NCI-H510A treated with DMSO at 0.1 percent for 48 hours (cell line): ENCODE measurements at places on chromosomes 4 and X.

DNA sequence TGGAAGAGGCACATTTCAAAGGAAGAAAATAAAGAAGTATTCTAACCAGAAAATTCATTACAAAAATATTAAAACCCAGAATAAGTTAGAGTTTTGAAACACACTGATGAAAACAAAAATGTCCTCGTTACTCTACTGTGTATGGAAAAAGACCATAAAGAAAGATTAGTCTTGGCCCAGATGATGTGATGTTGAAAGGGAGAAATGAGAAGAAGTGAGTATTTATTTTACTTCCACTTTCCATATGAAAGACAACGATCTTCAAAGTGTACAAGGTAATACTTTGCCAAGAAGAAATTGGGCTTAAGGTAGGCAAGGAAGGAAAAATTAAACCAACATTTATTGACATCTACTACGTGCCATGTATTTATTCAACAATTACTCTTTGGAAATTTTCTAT, 48.6 kb upstream of the EMCN start:
- DNase-seq = no peak

DNA sequence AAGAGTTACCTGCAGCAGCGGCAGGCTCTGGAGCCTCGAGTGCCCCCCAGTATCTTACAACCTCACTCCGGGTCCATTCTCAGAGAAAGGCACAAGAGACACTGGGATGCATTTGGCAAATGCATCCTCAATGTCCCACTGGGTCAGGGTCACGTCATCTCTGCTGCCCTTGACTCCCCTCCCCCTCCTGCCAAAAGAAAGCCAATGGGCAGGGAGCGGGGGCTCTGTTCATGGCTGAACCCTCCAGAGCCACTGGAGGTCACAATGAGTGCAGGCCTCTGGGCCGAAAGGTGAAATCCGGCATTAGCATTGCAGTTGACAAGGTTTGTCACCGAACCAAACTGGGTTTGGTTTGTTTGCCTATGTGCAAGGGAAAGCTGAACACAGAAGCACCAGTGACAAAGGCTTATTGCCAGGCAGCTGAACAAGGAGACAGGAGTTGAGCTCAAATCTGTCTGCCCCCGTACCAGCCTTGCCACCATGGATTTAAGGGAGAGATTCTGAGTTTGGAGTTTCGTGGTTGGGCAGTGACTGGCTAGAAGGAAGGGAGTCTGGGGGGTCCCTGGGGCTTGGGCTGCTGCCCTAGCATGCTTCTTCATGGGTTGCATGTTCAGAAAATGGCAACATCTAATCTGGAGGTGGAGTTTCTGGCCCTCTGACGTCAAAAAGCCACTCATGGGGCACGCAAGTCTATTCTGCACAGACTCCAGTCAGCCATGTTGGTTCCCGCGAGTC, 64.3 kb downstream of the HTRA3 start:
- no peak for DNase-seq

DNA sequence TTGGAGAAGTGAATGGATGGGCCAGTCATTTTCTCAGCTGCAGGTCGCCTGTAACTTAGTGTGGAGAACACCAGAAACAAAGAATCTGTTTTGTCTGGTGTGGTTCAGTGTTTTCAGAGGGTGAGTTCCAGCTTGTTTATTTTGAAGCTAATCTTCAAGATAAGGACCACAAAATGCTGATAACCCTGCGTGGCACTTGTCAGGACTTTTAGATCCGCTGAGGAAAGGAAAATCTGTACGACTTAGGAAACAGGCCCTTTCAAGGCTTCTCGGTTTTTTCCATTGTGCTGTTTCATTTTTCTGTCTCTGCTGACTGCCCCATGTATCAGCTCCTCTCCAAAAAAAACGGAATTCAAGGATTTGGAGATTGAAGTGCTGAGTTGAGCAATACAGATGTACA, 8.7 kb upstream of the ANAPC4 start:
- DNase-seq = no peak

GRCh38 chr4:148065075-148065474, 333.2 kb downstream of the ARHGAP10 start:
- DNase-seq = no peak

GRCh38 chrX:40406330-40406859, 174.4 kb upstream of the ATP6AP2 start:
- DNase-seq = no peak

DNA sequence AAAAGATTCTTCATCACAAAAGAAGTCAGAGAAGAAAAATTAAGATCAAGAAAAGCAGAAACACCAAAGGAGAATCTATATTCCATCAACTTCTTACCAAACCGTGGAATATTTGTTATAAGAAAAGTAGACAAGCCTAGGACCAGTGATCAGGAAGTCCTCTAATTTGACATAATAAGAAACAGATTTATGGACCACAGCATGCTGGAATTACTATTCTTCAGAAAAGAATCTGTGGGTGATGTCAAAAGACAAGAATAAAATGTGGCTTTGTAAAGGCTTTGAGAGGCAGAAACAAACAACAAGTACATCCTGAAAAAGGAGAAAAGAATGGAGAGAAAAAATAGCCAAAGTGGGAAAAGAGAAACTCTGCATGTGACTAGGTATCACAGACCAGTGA, 123.3 kb downstream of the SLC10A7 start:
- DNase-seq = no peak

GRCh38 chr4:89009761-89010369, 47.1 kb downstream of the FAM13A start:
- no peak for DNase-seq

GRCh38 chr4:70728091-70728490, 6.3 kb downstream of the RUFY3 start:
- DNase-seq = no peak

DNA sequence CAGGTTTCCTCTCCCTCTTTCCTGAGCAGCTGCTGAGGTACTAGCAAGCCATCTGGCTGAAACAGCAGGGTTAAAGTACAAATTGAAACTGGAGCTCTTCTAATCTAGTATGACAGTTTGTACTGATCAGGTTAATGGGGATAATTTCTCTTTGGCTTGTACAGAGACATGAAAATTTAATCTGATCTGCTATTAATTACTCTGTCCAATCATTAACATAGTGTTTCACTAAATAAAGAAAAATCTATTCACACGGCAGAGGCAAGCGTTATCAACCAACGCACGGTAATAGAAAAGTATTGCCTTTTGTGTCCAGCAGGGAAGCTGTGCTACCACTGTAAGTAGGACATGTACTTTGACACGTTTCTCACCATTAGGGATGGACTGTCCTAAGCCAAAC, 71.1 kb downstream of the IGSF1 start:
- DNase-seq = no peak

GRCh38 chrX:30786374-30786773, 102.7 kb downstream of the TAB3 start:
- DNase-seq = no peak

DNA sequence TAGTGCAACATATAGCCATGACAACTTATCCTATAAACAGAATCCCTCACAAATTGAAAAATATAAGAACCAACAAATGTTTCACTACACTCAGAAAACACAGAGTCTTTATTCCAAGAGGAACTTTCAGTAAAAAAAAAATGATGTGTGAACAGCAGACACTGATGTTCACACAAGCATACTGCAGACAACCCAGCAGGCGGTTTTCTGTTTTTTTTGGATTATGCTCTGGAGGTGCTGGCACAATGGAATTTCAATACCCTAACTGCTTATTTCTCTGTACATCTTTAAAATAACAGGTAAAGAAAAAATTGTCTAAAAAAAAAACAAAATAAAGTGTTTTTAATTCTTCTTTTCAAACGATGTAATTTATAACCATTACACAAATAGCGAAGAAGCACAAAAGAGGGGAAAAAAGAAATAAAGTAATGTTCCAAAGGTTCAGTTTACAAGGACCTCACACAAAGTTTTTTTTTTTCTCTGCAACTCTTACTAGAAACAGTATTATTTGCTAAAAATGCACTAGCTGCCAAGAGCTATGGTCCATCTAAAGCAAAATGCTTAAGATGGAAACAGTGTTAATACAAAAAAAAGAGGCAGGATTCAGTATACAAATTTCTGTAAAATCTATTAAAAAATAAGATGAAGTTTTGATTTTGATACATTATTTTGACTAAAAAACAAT, 55.3 kb downstream of the ANAPC10 start:
- no peak for DNase-seq

DNA sequence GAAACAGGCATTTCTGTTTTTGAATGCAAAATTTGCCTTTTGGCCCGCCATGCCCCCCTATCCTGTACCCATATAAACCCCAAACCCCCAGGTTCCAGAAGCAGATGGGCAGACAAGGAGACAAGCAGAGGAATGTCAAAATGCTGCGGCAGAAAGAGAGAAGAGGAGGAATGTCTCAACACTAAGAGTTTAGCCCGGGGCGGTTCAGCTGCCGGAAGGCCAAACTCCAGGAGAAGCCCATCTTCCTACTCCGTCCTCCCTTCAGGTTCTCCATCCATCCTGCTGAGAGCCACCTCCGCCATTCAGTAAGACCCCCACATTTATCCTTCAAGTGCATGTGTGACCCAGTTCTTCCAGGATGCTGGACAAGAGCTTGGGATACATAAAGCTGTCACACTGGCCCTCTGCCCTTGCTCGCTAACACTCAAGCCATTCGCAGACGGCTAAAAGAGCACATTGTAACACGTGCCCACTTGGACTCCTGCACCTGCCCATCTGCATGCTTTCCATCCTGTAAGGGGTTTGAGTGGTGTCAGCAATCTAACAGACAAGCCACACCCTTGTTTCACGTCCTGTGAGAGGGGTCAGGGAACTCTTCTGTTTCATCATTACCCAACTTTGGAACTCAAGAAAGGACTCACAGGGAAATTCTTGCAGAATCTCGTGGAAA, 31.3 kb downstream of the TLR10 start:
- peak; percentile 43 for DNase-seq

DNA sequence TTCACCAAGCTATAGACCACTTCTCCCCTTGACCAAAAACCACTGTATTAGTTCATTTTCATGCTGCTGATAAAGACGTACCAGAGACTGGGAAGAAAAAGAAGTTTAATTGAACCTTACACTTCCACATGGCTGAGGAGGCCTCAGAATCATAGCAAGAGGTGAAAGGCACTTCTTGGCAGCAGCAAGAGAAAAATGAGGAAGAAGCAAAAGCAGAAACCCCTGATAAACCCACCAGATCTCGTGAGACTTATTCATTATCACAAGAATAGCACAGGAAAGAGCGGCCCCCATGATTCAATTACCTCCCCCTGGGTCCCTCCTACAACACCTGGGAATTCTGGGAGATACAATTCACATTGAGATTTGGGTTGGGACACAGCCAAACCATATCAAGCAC, 97.8 kb downstream of the DOCK11 start:
- no peak for DNase-seq

GRCh38 chrX:47297874-47298273, 65.1 kb downstream of the USP11 start:
- no peak for DNase-seq

- no peak for DNase-seq
Measured at GRCh38 chr4:38665551-38666411, 1.8 kb downstream of the KLF3 start.

- DNase-seq = peak; percentile 16
Measured at GRCh38 chr4:24876431-24876830, 36.4 kb downstream of the CCDC149 start.

- no peak for DNase-seq
Measured at GRCh38 chr4:37188100-37188499, 56.4 kb upstream of the NWD2 start.

DNA sequence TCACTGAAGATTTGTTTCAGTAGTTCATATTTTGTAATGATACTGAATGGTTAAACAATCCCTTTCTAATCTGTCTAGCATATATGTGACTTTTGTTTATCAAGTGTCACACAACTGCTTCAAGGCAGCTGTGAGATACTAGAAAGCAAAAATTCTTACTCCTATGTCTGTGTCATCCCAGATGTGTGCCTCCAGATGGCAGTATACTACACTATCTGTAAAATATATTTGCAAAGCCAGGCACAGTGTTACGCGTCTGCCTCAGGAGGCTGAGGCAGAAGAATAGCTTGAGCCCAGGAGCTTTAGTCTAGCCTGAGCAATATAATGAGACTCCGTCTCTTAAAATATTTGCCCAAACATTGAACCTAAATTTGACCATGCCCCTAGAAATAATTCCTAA, 4.0 kb downstream of the NUDT10 start:
- DNase-seq = no peak

GRCh38 chrX:39012621-39013111, 211.4 kb downstream of the MID1IP1 start:
- DNase-seq = no peak

DNA sequence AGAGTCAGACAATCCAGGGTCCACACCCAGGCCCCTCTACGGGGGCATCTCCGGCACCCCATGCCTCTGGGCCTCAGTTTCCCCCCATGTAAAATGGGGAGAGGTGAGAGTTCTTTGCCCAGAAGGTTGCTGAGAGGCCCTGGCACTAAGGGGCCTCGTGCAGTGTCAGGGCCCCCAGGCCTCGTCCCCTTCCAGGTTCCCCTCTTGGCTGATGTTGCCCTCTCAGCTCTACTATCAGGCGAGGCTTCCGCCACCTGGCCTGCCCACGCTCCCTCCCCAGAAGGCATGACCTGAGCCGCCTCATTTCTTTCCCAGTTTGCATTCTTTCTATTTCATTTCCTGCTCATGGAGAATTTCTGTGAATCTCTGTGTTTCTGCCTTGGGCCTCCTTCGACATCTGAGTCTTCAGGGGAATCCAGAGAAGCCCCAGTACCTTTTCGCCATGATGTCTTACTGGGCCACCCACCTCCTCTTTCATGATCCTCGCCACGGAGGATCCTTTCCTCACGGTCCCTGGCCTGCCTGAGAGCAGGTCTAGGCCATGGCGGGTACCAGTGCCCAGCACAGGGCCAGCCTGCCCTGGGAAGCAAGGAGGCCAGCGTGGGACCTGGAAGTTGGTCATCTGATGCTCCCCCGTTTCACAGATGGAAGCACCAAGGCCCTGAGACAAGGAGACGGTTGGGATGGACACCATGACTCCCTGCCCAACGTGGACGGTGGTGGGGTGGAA, 21.9 kb upstream of the MRFAP1 start:
- DNase-seq = no peak

GRCh38 chr4:128846063-128846462, 36.6 kb downstream of the JADE1 start:
- peak; percentile 75 for DNase-seq

- DNase-seq = no peak
Measured at GRCh38 chrX:103376979-103377324, 614 bp downstream of the BEX3 start.
